ENCODE measurements at places on chromosomes 4 and X.

DNA sequence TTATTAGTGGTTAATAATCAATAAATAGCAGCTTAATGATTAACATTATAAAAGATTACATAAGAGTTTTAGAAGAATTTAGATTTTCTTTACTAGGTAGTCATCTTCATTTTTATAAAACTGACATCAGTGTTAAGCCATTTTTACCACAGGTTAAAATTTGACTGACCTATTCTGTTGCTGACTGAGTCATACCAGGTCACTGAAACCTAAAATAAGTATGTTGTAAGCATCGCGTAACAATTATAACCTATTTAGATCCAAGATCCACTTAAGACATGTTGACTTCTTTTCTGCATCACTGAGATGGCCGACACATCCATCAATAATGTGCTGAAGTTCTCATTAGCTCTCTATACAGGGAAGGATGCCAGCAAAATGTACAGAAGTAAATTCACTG is 36.7 kb downstream of the ARX start:
- DNase-seq, result no peak

GRCh38 chr4:134201216-134202161 is at the start of gene PABPC4L:
PABPC4L (minus strand) TSS chr4:134201789; CDS start chr4:134201019, 770 bp downstream.
- DNase-seq, result peak; percentile 54

GRCh38 chr4:80767944-80768343 is 262.6 kb upstream of the BMP3 start:
- DNase-seq, result no peak

DNA sequence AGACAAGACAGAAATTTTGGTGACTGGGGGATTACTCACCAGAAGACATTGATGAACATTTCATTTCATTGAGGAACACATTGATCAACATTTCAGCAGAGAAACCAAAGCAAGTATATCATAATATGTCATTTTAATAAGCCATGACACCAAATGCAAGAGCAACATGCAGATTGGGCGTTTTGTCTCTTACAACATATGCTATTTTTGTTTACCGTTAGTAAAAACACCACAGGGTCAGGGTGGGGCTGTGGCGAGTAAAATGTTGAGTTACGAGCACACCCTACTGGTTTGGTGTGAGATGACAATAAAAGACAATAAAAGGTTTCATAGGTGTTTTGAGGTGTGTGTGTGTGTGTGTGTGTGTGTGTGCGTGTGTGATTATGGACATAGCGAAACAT is 294.5 kb downstream of the PDGFC start:
- DNase-seq, result no peak

- DNase-seq, result no peak
Measured at GRCh38 chr4:102505708-102506107, 4.5 kb downstream of the NFKB1 start.

GRCh38 chr4:142336251-142336934 is 509.7 kb downstream of the INPP4B start:
- no peak for DNase-seq

DNA sequence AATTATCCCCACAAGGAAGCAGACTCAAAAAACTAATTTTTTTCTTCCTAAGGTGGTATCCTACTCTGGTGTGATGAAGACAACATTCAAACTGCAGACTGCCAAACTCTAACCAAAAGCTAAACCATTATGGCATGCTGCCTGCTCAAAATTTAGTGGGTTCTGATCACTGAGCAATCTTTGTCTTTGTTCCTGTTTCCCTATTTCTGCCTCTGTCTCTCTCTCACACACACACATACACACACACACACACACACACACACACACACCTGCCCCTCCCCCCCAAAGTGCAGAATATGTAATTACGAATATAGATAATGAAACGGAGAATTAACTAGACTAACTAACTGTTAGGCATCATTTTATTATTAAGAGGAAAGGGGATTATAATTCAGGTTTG is 1278.6 kb downstream of the PCDH7 start:
- DNase-seq, result no peak

- DNase-seq, result no peak
Measured at GRCh38 chrX:23644744-23645143, 22.5 kb upstream of the PRDX4 start.

- no peak for DNase-seq
Measured at GRCh38 chr4:73006286-73006990, 63.1 kb downstream of the COX18 start.

Data from NCI-H2171 treated with DMSO at 0.1 percent for 48 hours (cell line).